Endothelial cell of umbilical vein (primary cell): ENCODE measurements at places on chromosomes 2 and 18. TPM values are rescaled to one million over a fixed set of nuclear protein-coding genes. Genes with fewer than 3 reads are reported as not detected.

Gene PAIP2B
- total RNA-seq = 0.58 and 0.62 TPM in 2 replicates

Gene KCNIP3
- total RNA-seq = 0.21 and 0.62 TPM in 2 replicates

Gene PLGLB1
- total RNA-seq = 0.75 and 1.8 TPM in 2 replicates

DNA sequence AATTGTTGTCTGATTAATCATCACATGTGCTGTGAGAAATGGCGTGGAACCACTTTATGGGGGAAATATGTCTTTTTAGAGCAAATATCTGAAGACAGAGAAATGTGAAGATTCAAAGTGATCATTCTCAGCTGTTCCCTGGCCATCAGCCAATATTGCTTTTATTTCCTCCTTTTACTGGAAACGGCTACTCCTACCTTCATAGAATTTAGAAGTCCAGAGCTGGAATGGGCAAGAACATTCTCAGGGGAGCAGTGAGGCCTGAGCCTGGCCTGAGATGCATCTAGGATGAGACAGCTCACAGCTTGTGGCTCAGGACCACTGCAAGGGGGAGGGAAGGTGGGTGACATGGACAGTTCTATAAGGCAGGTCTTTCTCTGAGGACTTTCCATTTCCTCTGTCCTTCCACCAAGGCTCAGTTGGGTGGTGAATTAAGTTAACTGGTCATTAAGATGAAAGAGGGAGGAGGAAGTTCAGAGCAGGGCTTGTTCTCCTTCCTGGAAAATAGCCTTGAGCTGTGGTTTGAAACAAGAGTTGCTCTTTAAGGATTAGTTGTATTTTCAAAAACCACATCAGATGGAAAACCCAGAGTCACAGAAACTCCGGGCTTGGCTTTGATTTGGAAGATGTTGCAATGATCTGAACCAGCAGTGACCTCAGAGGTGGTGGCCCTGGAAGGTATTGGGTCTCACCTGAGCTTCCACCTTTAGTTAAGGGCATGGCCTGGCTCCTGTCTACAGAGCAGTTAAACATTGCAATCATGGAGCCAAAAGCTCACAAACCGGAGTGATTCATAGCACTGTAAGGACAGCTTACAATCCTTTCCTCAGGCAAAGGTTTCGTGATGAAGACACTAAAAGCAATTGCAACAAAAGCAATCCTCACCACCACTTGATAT, 144.3 kb downstream of the VAPA start:
- peak; percentile 66 for DNase-seq

- no peak for DNase-seq
These were observed 169.1 kb downstream of the CDH2 start for GRCh38 chr18:28007841-28008240.

GRCh38 chr2:210611466-210611865, 55.1 kb downstream of the CPS1 start:
- no peak for DNase-seq

DNA sequence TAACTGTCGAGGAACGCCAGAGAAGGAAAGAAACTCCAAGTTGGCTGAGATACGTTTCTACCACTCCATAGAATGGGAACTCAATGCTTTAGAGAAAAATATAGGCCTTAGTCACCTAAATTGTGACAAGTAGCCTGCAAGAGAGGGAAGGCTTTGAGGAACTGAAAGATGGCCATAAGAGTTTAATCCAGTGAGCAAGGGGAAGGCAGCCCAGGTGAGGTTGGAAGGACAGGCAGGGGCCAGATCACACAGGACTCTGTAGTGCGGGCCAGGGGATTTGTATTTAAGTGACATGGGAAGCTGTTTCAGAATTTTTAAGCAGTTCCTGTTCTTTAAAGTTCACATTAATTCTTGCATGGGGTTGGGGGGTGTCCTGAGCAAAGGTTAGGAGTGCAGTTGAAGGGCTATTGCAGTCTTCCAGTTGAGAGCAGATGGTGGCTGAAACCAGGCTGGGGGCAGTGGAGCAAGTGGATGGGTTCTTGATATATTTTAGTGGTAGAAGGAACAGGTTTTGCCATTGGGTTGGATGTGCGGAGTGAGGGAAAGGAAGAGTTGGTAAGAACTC, 138.9 kb upstream of the PELI1 start:
- DNase-seq = no peak
